ENCODE measurements at places on chromosomes 7 and 10. TPM values are rescaled to one million over a fixed set of nuclear protein-coding genes. Genes with fewer than 3 reads are reported as not detected.

DNA sequence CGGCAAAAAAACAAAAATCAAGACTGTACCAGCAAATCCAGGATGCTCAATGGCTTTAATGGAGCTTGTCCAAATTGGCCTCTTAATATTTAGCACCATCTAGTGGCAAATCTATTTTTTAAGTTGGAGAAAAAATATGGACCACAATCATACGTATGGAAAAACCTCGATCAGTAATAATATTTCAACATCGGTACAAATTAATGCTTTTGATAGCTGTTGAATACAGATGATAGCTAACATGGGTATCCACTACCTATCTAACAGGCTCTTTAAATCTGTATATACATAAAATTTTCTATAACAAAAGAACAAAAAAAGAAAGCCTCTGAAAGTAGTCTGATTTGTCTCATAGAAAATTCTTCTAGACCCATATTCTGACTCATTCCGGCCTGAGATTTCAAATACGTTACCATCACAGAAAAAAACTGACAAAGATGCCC lies 29.2 kb downstream of the COA1 start:
- DNase-seq: no peak

- DNase-seq: no peak
These were observed 50.5 kb downstream of the PRF1 start for GRCh38 chr10:70551971-70552422.

GRCh38 chr7:32053204-32053603 lies 17.0 kb downstream of the PDE1C start:
- no peak for DNase-seq

The GBF1 gene
- 64.4 TPM for total RNA-seq

The MMP21 gene
- total RNA-seq: not detected

GRCh38 chr10:110572862-110573261 lies 5.4 kb downstream of the SMC3 start:
- no peak for DNase-seq

DNA sequence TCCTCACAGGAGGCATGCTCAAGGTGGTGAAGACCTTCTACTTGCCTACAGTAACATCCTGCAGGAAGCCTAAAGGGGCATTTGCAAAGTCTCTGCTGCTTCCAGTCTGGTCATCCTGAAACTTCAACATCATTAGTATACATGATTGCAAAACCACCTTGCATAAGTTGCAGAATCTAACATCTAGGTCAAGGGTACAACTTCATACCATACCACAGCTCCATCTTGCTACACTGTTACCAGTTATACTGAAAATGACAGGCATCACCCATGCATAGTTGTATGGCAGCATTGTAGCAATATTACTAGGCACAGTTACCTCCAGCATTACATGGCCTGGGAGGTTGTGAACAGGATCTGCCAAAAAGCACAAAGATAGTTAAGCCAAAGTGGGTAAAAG lies 13.7 kb upstream of the MACROH2A2 start:
- no peak for DNase-seq

DNA sequence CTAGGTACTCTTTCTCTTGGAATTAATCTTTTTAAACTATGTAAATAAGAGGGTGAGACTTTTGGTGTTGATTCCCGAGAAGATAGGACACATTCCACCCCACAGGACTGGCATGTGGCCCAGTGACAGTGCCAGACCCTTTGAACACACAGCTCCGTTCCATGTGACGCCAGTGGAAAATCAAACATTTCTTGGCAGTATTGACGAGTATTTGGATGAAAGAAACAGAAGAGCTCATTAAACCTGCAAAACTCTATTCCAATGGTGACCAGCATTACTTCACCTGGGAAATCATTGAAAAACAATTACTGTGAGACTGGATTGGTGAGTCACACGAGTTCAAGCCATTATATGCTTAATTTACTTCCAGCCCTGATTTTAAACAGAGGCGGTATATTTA lies 25.8 kb downstream of the AKR1E2 start:
- no peak for DNase-seq

The PCLO gene
- 17.7 TPM for total RNA-seq

DNA sequence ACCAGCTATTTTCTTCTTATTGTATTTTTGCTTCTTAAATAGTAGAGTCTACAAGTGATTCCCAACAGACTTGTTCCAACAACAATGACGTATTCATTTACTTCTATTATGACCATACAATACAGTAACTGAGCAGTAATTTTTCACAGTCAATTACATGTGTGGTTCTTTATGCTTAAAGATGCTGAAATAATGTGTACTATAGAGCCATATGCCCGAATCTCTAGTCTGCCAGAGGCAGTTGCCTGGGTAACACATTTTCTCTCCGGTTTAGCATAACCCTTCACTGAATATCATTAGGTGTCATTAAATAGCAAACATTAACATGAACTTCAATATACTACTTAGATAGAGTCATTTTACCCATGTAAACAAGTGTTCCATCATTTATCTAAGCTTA lies 75.0 kb downstream of the SLC25A13 start:
- DNase-seq: no peak

DNA sequence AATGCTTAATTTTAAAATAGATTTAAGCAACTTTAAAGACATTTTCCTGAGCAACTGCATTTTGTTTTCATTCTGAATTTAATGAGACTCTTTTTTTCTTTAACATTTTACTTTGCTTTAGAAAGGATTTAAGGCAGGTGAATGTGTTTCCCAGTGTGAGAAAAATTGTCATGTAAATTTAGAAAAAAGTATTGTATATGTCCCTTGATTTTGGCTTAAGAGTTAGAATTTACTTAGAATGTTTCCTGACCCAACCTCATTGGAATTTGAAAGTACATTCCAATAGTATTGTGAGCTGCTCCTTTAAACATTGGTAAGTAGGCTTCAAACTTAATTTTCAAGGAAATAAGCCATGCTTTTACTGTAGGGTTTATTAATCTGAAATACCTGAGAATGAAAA lies 110.2 kb downstream of the PTEN start:
- DNase-seq: no peak

- DNase-seq: no peak
These were observed 71.7 kb downstream of the GNAT3 start for GRCh38 chr7:80439894-80440821.

DNA sequence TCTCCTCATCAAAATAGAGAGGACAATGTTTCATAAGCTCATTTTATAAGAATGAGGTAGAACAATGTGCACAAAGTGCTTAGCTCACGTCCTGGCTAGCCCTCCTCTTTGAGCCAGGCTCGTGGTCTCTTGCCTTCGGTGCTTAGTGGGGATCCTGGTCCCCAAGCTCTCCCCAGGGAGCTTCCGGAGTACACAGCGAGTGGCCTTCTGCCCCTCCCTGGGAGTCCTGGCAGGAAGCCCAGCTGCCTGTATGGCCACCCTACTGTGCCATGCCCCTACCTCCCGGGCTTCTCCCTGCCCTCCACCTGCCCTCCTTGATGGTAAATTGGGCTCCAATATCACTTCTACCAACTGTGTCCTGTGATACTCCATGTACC lies 868 bp downstream of the MYO1G start:
- DNase-seq: no peak

DNA sequence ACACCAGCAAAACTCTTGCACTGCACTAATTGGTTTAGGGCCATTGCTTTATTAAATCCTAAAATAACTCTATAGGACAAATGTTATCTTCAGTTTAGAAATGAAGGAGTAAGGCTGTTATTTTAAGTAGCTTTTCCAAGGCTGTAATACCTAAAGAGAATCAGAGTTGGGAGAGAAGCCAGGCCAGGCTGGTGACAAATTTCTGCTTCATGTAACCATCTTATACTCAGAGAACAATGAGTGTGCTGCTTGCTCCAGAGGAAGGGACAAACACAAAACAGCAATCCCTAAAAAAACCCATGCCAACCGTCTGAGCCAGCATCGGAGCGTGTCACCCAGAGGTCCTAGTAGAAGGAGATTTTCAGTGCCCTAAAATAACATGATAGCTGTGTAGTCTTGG lies 49.7 kb upstream of the TARP start:
- DNase-seq: no peak

DNA sequence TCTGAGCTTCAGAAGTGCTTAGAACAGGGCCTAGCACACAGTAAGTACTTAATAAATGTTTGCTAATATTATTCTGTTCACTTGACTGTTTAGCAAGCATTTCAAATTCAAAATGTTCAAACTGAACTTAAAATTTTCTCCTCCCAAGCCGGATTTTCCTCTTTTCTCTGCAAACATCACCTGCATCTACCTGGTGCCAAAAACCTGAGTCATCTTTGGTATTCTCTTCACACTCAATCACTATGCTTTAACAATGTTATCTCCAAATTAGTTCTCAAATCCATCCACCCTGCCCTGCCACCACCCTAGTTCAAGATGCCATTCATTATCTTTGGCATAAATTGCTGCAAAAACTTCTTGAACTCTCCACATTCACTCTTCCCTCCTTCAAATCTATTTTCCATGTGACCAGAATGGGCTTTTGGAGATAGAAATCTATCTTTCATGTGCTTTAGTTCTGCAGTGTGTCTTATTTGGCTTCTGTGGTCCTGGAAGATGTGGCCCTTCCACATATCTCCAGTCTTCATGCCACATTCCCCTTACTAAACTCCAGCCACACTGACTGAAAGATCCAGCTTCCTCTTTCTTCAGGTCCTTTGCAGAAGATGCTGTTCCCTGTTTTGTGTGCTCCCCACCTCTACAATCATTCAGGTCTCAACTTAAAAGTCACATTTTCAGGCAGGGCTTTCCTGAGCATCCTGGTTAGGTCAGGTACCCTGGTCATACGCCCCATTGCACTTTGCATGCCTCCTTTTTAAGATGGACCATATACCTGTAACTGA lies 2.0 kb downstream of the GGCT start:
- no peak for DNase-seq

The ASZ1 gene
- total RNA-seq: not detected

The CAV1 gene
- 127 TPM for total RNA-seq

GRCh38 chr7:28533731-28534531 lies 121.6 kb downstream of the CREB5 start:
- no peak for DNase-seq

The ZP3 gene
- total RNA-seq: 23.3 TPM

- DNase-seq: no peak
These were observed 706.8 kb upstream of the POT1 start for GRCh38 chr7:125636320-125636962.

DNA sequence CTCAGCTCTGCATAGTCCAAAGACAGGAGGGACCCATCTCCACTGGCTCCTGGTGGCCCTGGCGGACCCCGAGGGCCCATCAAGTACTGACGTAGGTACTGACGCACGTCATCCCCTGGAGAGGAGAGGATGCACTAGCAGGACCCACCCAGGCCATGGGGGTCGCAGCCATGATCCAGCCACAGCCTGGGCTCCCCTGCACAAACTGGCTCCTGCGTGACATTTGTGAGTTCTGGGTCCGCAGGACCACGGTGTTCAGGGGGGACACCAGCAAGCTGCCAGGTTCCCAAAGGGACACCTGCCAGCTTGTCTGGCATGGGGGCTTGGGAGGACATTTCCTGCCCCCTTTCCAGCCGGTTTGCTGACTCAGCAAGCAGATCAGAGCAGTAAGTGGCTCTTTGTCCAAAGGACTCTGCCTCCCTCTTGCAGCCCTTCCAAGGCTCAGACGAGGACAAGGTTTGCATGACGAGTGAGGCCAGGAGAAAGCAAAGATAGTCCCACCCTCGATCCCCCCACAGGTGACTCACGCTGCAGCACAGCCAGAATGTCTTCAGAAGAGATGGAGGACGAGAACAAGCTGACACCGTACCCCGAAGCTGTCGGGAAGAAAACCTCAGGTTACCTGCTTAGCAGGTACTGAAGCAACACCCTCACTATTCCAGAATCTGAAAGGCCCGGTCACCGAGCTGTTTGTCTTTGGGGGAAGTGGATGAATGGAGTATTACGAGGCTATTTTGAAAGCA lies 49.0 kb downstream of the COL17A1 start:
- DNase-seq: peak; percentile 32

The EGR2 gene
- 5.7 TPM for total RNA-seq

The JCAD gene
- total RNA-seq: 22.7 TPM

The UNCX gene
- total RNA-seq: not detected

DNA sequence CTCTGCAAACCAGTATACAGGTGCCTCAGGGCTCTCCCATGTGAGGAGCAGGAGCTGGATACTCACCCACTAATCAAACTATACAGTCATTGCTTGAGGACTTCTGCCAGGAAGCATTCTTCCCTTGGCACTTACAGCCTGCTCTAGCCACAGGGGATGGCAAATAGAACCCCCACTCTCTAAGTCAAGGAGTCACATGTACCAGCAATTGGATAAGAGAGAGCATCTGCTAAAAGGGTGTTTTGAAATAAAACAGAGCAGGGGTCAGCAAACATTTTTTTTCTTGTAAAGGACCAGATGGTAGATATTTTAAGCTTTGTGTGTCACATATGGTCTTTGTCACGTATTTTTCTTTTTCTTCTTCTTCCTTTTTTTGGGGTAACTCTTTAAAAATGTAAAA lies 865.2 kb upstream of the GHITM start:
- DNase-seq: no peak

The VPS41 gene
- total RNA-seq: 88.0 TPM

GRCh38 chr10:131934769-131935168 lies 34.0 kb downstream of the PPP2R2D start:
- no peak for DNase-seq

- no peak for DNase-seq
These were observed 652 bp downstream of the KAZALD1 start for GRCh38 chr10:101062232-101063049.

DNA sequence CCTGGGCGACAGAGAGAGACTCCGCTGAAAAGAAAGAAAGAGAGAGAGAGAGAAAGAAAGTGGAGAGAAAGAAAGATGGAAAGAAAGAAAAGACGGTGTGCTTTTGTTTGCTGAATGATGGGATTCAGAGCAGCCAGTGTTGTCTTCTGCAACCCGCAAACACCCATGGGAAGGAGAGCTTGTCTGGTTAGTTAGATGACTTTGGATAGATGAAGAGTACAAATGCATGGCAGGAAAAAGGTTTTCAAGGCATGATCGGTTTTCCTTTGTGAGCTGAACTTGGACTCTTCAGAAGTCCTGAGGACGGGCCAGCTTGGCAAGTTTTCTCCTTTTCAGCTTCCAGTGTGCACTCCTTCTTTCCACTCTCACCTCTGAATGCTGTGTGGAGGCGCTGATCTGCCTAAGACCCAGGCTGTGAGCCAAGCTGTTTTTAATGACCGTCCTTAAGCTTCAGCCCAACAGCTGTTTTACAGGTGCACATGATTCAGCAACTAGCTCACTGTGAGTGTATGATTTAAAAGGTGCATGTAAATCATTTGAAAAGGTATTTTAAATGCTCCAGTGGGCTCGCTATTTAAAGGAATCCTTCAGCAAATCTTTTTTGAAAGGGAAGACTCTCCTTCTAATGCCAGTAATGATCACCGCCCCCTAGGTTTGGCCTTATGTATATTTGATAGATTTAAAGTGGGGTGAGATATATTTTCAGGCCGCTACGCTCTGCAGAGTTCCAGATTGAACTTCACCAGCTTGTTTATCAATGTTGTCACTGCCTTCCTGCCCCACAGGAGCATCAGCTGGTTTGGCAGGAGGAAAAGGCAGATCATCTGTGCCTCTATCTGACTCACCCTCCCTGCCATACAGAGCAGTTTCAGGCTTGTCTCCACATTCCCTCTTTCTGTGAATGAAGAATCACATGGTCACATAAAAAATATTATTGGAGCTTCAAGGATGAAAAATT lies 115.0 kb downstream of the PLXDC2 start:
- DNase-seq: peak; percentile 60

The SLC18A3 gene
- total RNA-seq: not detected

All from ureter (tissue), 1 donor.